ENCODE measurements at places on chromosomes 13 and 19. TPM values are rescaled to one million over a fixed set of nuclear protein-coding genes. Genes with fewer than 3 reads are reported as not detected.

Gene LTBP4
- total RNA-seq, result 20.7 TPM

Gene CGB7
- total RNA-seq, result 1.1 TPM

Gene ZNF599
- total RNA-seq, result 1.9 TPM

Gene IGSF23
- total RNA-seq, result not detected

Gene CEACAM7
- total RNA-seq, result 7.3 TPM

Gene NKG7
- total RNA-seq, result not detected

Gene FBXO46
- total RNA-seq, result 5.5 TPM

Gene ZNF547
- total RNA-seq, result 3.9 TPM

- peak; percentile 13 for DNase-seq
These were observed 53.8 kb downstream of the ZDHHC20 start for GRCh38 chr13:21405309-21405708.

- no peak for DNase-seq
These were observed 24.6 kb downstream of the MPHOSPH8 start for GRCh38 chr13:19657872-19658591.

DNA sequence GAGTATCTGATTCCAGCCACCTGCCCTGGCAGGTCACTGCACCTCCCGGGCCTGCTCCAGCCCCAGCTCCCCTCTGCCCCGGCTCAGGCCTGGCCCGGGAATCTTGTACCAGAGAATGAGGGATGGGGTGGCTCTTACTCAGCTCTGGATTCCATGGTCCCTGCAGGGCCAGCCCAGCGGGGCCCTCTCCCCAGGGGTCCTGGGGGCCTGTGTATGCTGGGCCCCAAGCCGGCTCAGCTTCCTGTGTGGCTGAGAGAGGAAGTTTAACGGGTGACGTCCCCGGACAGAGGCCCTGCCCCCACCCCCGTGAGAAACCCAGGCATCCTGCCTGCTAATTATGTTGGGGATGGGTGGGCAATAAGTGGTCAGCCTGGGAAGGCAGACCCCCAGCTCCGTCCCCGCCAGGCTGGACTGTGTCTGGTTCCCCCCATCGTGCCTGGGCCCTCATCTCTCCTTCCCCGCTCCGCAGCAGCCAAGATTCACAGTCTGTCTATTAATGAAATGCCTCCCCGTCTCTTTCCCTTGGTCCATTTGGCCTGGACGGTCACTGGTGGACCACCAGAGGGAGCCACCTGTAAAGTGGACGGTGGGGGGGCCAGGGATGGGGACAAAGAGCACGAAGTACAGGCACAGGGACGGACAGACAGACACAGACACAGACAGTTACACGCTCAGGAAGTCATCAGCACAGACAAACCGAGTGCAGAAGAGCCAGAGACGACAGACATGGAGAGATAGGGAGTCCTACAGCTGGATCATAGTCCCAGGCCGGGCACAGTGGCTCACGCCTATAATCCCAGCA, at the start of gene DENND1C:
Gene DENND1C, minus strand, starts transcription at position 247 of the 802 bp plus-strand sequence. Its CDS starts 92 bp downstream, at position 155.
- DNase-seq, result no peak

DNA sequence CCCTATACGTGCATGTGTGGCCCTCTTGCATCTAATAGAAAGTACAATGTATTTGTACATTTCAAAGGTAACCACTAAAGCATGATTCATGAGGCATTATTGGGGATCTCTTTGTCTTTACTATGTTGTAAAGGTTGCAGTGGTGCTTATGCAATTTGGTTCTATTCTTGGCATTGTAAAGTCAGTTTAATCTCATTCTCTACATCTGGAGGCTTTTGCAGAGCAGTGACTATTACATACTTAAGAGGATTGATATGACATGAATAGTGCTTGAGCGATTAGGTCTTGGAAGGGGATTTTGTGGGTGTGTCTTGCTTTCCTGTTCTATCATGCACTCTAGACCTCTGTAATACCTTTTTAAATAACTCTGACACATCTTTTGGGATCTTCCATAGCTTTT, 610.0 kb downstream of the EFNB2 start:
- peak; percentile 99 for DNase-seq

- no peak for DNase-seq
These were observed 12.0 kb upstream of the CYP2A13 start for GRCh38 chr19:41076286-41076685.

- DNase-seq, result peak; percentile 26
These were observed 26.1 kb downstream of the ZMYM2 start for GRCh38 chr13:19984430-19985218.

DNA sequence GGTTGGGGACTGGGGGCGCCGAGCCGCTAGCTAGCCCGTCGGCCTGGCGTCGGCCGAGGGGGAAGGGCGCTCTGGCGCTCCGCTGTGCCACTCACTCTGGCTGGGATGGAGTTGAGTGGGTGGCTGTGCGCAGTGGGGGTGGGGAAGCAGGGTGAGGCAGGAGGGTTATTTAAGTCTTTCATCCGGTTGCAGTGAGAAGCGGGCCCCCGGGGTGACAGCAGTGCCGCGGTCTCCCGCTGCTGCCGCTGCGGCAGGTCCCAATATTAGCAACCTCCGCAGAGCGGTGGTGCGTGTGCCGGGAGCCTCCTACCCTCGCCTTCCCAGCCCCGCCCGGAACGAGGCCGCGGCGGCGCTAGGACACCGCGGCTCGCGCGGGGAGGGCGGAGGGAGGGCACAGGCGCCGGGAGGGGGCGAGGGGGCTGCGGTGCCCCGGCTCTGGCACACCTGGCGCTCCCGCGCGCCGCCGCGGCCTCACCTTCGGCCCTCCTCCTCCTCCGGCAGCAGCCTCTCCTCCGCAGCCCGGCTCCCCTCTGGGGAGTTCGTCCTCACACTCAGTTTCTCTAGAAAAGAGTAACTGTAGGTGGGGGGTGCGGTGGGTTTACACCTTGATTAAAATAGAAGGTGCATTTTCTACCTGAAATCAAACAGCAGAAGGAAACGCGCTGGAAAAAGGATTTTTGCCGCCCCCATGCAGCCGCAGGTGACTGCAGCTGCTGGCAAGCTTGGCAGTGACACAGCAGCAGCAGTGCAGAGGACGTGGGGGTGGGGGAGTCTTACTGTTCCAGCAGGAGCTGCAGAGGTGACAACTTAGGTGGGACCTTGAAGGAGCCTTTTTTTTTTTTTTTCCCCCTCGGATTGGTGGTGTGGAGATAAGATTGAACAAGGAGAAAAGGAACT, 4.5 kb downstream of the FGF9 start:
- DNase-seq, result no peak

- DNase-seq, result peak; percentile 93
These were observed 561.7 kb downstream of the DIAPH3 start for GRCh38 chr13:59601993-59602392.

DNA sequence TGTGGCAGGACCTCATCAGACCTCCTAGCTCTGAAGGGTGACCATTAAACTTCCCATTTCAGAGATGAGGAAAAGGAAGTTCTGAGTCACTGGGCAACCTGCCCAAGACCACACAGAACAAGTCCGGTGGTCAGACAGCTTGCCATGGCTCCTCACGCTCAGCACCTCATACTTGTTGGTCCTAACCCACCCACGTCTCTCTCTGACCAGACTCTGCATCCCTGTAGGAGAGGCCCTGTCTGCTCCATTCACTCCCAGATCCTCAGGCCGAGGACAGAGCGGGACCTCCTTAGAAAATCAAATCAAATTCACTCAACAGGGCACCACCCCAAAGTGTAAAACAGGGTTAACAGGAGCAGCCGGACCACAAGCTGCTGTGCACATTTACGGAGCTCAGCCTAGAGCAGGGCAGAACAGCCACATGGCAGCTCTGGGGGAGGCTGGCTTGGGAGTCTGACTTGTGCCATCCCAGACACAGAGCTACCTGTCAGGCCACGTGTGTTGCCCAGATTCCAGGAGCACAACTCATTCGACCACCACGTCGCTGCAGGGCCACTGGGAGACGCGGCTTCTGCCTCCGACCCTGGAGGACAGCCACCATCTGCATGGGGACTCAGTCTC, 1.7 kb downstream of the MIER2 start:
- DNase-seq, result peak; percentile 75

DNA sequence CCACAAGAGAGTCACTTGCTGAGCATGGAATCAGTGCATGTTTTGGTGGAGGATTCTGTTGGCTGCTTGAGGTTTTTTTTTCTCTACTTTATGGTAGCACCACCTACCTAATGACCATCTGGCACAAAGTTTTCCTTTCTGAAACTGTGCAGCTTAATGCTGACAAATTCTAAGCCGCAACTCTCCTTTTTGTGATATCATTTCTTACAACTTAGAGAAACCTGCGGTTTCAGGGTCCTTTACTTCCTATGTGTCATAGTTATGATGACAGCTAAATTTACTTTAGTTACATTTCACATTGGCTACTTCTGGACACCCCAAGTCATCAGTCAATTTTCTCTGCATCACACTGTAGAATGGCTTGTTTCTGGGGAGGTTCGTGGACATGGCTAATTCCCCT, 115.4 kb upstream of the TMTC4 start:
- no peak for DNase-seq

DNA sequence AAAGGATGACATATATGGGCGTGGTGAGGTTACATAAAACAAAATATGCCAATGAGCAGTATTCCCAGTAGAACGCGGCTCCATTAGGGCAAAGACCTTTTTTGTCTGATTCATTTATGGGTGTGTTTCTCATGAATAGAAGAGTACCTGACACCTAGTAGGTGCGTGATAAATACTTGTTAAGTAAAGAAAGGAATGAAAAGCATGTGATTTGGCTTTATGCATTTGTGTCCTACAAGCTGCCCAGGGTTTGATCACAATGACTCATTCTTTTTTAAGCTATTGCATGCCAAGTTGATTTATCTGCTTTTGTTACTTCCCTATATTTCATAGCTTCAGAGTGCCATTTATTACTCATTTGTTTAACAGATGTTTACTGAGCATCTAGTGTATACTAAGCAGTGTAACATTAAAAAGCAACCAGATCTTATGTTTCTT, 19.1 kb upstream of the KCTD4 start:
- DNase-seq, result peak; percentile 100

DNA sequence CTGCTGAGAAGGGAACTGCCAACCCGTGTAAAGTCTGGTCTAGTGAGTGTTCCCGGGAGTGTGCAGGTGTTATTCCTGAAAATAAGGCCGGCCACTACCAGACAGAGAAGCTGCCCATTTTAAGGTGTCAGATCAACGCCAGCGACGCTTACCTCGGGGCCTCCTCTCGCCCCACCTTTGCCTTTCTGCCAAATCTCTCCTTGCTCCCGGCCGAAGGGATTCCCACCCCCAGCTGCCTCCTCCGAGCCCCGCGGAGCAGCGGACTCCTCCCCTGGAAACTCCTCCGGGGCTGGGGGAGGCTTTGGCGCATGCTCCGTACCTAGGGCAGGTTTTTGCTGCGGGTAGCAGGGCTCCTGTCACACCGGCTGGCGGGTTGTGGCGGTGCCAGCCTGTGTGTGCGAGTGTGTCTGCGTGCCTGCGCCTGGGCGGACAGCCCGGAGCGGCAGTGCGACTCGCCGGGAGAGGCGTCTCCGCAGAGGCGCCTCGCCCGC, at the start of gene HS6ST3:
Gene HS6ST3, plus strand, starts transcription at position 359 of the 491 bp plus-strand sequence.
- DNase-seq, result peak; percentile 12

DNA sequence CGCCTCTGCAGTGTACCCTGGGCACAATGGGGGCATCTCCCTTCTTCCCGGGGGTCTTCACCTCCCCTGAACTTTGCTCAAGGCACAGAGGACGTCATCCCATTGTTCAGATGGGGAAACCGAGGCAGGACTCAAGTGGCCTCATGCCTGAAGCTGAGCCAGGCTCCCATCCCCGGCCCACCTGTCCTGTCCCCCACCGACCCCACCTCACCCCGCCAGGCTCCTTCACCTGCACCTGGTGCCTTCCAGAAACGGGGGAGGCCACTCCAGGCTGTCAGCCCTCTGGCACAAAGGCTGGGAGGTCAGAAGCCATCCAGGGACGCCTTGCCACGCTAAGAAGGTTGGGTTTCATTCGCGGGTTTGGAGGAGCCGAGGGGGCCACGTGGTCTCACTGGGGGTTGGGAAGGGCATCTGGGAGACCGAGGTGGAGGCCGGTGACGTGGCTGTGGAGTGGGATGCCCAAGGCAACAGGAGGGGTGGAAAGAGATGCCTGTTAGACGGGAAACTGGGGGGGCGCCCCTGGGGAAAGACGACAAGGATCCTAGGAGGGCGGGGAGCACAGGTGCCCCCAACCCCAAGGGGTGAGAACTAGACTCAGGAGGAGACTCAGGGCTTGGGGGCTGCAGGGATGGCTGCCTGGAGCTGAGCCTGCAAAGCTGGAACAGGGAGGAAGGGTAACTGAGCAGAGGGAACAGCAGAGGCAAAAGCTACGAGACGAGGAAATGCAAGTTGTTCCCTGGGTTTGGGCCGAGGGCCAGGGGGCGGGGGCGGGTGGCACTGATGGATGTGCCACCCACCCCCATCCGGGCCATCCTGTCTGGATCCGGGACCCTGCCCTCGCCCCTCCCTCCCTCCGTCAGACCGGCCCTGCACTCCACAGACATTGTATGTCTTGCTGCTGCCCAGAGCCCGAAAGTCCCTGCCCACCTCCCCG, 6.0 kb upstream of the TCF3 start:
- DNase-seq, result no peak

DNA sequence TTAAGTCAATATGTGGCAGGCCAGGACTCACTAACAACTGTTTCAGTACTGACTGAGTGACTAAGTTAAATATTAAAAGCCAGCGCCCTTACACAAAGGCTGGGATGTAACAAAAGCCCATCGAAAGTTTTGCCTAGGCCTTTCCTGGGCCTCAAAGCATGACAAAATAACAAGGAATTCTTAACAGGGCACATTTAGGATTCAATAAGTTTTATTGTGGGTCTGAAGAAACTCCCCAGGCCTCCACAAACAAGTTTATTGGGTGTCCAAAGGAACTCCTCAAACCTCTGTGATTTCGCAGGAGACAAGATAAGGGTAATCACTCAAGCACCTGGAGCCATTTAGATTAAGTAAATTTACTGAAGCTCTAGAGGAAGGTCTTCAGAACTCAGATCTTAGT, 130.7 kb upstream of the SGCG start:
- no peak for DNase-seq

DNA sequence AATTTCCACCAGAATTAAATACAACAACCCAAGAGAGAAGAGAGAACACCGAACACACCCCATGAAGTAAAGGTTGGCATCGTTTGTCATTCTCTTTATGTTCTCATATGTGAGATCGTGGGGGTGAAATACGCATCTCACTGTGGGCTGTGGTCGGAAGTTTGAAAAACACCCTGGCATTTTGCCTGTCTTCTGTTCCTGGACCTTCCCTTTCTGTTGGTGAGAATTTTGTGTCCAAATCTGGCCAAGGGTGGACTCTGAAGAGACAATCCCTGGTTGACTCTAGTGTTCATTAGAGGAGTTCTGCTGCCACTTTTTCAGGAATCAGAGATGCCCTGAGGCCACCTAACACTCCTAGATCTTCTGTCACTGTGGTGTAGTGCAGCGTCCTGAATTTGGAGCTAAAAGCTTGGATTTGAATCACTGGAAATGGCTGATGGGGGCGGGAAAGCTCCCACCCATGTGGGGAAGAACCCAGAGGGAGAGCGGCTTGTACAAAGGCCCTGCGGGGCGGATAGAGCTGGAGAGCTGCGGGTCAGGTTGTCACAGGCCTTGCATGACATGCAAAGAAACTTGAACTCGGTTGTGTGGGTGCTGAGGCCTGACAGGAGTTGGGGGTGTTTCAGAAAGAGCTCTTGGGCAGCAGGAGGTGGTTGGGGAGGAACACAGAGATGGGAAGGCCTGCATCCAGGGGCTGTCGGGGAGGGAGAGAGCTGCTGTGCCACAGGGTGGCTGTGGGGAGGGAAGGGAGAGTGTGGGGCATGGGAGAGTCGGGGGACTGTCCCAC, 11.1 kb upstream of the SPATA13 start:
- DNase-seq, result no peak

Data from bronchial epithelial cell (primary cell).